H4 (cell line): ENCODE measurements at places on chromosomes 2 and 18. TPM values are rescaled to one million over a fixed set of nuclear protein-coding genes. Genes with fewer than 3 reads are reported as not detected.
A peak's percentile ranks its signal among the peaks of the same experiment; 100 is the strongest.

DNA sequence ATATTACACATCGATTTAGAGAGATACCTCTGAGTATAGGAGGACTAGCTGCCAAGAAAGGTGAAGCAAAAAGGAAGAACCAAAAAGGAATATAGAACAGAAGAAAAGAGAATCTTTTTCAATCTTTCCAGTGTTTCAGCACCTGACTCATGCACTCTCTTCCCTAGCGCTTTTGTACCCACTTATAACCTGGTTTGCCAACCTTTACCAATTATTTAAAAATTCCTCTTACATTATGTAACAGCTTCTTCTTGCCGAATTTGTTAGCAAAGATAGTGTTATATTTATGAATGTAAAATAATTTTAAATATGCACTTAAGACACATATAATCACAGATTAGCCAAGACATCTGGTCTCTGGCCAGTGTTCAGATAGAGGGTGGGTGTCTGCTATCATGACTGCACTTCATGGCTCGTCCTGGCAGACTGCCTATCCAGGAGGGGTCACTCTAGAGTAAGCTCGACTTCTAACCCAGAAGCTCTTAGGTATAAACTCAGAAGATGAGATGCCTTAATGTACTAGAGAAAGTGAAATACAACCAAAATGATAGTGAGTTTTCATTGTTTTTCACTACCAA is 122.9 kb downstream of the ATAD2B start:
- peak; percentile 37 for DNase-seq

DNA sequence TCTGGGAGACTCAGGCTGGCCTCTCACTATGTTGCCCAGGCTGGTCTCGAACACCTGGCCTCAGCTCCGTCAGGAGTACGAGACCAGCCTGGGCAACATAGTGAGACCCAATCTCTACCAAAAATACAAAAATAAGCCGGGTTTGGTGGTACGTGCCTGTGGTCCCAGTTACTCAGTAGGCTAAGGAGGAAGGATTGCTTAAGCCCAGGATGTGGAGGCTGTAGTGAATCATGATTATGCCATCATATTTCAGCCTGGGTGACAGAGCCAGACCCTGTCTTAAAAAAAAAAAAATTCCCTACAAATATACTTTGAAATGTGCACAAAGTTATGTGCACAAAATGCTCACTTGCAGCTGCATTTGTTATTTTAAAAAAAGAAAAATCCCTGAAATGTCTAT is 26.3 kb upstream of the AGAP1 start:
- no peak for DNase-seq

DNA sequence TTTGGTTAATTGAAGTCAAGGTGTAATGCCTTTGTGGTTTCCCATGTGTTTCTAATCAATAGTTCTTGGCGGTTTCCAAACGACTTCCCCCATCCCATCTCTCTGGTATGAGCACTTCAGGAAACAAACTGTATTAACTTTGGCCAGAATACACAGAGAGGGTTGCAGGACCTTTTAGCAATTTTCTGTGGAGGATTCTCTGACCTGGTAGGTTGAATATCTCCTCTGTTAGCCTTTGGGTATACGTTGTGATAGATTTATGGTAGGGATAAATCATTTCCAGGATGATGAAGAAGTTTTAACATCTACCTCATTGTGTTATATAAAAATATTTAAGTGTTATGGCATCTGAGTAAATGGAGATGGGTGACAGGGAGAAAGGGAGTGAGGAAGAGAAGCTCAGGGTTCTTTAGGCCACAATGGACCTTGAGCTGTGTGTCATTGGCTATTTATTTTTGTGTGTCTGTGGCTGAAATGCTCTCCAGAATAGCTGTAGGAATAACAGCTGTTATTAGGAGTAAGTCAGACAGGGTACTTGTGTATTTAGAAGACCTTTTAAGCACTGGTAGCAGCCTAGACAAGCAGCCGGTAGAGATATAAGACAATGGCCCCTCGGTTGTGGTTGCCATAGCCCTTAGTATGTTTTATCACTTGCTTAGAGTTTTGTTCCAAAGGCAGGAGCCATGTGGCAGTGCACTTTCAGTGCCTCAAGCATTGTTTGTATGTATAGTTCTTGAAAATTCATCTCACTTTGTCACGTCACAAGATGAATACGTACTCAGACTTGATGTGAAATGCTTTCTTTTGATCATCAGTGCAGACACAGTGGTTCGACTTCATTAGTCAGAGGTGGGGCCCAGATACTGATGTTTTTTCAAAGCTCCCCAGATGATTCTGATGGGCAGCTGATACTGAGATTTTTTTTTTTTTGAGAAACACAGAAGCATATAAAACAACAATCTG is 91.1 kb downstream of the FMNL2 start:
- no peak for DNase-seq

DNA sequence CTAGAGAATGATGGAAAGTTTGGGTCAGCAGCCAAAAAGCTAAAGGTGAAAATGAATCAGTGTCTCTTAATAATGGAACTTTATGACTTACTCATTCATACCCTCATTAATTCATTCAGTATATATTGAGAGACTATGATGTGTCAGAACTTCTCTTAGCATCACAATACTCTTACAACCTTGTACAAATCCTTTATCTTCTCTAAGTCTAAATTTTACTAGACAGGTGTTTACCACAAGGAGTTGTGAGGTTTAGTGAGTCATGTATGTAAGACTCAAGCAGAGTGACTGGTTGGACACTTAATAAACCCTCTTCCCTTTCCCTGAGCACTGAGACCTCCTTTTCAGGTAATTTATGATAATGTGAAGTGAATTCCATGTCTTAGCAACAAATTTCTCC is 129.6 kb downstream of the PPP1R1C start:
- no peak for DNase-seq

GRCh38 chr2:160612266-160612856 is 118.8 kb upstream of the RBMS1 start:
- DNase-seq, result no peak

DNA sequence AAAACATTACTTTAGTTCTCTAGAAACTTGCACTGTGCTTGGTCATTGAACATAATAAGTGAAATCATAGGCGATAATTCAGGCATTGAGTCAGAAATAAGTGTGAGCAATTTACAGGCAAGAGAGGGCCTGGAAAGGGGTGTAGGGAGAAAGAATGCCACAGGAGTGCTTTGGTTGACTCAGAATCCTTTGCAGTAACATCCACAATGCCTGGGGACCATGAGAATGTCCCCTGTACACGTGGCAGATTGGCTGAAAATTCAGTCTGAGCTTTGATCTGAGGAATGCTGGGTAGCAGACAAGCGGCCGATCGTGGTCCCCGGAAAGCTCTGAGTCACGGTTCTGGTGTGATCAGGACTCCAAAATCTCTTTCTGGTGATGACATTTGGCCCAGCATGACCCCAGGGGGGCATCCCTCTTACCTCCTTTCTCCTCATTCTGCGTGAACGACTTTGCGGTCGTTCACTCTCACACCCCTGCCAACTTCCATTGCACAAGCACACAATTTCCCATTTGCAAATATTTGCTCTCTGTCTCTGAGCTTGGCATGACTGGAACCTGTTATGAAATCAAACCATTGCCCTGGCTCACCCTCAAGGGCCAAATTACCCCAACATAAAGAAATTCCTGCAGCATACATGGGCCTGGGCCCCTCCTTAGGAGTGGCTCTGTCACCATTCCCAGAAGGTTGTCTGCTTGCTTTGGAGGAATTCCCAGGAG is 305.0 kb upstream of the EPAS1 start:
- DNase-seq, result peak; percentile 78

PAX8 gene
- total RNA-seq, result 0.08 TPM in 1 of 2 replicates, not detected in the other

LTBP1 gene
- total RNA-seq, result 3.1 and 4.8 TPM in 2 replicates

COLEC12 gene
- 41.9 and 49.4 TPM in 2 replicates for total RNA-seq

SPDYA gene
- total RNA-seq, result not detected in 2 replicates

ANKRD30B gene
- total RNA-seq, result 0.08 and 0.33 TPM in 2 replicates

CHST10 gene
- total RNA-seq, result 13.4 and 14.9 TPM in 2 replicates

NDUFS1 gene
- total RNA-seq, result 186 and 198 TPM in 2 replicates

AGXT gene
- not detected in 2 replicates for total RNA-seq

MCM6 gene
- total RNA-seq, result 23.6 and 31.1 TPM in 2 replicates
